ENCODE measurements at places on chromosomes 12 and 14.

- DNase-seq, result no peak
Measured at GRCh38 chr14:67973436-67973835, 153.9 kb downstream of the RAD51B start.

DNA sequence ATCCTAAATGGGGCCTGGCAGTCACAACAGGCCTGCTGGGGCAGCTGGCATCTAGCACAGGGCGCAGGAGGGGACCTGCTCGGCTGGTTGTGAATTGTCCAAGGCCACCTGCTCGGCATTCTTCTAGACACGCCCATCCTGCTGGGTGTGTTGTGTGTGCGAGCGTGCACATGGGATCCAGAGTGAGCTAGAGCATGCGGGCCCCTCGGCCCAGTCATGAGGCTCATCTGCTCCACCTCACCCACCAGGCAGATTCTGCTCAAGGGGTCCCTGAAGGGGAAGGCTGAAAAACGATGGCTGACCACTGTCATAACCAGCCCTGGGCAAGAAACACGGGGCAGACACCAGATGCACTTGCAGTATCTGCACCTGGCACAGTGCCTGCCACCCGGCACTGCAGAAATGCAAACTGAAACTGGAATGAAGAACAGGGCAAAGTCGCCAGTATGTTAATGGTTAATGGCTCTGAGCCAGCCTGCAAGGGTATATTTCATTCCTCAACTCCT, 31.8 kb downstream of the MAX start:
- no peak for DNase-seq

GRCh38 chr12:23428758-23429157, 520.7 kb downstream of the SOX5 start:
- no peak for DNase-seq

- DNase-seq, result no peak
Measured at GRCh38 chr14:66131111-66131510, 355.1 kb upstream of the CCDC196 start.

- DNase-seq, result peak; percentile 22
Measured at GRCh38 chr12:51591016-51591901, at the start of gene SCN8A. SCN8A (plus strand) TSS chr12:51591233; CDS start chr12:51662818, 71,585 bp downstream.

DNA sequence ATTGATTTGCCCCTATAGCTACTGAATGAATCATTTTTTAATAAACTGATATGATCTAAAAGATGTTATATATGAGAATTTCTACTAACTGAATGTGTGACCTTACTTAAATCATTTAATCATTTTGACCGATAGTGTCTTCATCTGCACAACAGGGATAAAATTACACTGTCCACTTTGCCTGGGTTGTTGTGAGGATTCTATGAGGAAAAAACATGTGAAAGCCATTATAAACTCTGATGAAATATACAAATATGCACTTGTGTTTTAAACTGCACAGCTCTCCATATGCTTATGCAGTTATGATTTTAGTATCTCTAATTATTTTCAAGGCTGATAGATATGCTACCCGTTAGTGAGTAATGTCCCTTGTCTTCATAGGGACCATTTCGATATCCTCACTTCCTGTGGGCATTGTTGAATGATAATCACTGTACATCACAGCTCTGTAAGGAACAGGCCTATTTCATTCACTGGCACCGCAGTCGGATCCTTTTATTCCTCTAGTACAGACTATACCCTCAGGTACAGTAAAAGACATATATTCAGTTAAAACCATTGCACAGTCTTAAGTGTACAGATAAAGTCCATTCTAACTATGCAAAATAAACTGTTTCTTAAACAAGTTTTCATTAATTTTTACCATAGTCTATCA, 88.7 kb upstream of the RAP1B start:
- no peak for DNase-seq

DNA sequence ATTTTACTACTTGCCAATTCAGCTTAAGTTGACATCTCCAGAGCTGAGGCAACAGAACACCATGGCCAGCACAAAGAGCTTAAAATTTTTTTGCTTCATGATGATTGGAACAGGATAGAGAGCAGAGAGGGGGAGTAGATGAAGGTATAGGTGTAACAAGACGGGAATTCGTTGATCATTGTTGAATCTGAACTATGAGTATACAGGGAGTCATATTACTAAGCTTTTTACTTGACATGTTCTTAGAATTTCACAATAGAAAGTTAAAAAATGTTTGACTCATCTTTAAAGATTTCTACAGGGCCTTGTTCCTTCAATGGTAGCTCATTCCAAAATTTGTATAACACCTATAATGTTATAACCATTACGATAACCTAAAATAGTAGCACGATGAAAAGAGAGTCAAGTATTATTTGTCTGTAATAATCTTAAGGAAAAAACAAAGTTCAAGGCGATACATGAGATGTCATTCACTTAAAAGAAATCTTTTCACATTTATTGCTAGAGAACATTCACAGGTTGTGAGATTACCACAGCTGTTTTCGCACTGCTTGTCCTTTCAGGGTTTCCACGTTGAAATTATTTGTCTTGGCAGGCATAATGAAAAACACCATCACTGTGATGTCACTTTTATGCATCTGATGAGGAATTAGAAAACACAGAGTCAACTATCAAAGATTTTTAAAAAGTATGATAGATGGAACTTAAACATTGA, 33.9 kb downstream of the SPX start:
- no peak for DNase-seq

- no peak for DNase-seq
Measured at GRCh38 chr12:46354111-46354801, 18.3 kb downstream of the SLC38A2 start.

GRCh38 chr14:63032641-63033040, 12.6 kb downstream of the KCNH5 start:
- no peak for DNase-seq

DNA sequence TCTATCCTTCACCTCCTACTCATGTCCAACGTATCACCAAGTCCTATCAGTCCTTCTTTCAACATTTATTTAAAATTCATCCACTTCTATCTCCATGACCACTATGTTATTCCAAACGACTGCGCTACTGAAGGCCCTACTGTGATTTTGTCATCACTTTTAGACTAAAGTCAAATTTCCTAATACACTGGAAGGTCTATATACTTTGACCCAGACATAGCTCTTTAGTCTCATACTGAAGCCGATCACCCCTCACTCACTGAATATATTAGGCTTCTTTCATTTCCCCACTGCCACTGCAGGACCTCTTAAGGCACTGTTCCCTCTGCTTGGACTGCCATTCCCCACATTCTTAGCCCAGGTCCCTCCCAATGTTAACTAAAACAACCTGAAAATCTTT, 25.6 kb downstream of the SLC38A4 start:
- no peak for DNase-seq

GRCh38 chr12:25550186-25550585, 2.9 kb downstream of the LMNTD1 start:
- no peak for DNase-seq

DNA sequence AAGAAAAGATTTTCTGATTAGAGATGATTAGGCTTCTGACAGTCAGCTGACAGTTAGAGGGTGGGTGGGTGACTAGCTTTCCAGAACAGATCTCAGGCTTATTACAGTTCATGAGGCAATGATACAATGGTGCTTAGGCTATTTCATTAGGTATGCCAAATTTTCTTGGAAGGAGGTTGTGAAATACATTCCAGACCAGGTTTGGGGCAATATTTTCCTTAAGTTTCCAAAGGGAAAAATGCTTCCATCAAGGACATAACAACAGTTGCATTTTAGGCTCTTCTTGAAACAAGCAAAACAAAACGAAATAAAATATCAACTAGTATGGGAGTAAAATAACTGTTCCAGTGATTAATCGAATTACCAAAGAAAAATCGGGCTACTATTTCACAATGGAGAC, 59.3 kb upstream of the CNTN1 start:
- no peak for DNase-seq

- peak; percentile 60 for DNase-seq
Measured at GRCh38 chr14:53190938-53191337, 37.8 kb upstream of the DDHD1 start.

DNA sequence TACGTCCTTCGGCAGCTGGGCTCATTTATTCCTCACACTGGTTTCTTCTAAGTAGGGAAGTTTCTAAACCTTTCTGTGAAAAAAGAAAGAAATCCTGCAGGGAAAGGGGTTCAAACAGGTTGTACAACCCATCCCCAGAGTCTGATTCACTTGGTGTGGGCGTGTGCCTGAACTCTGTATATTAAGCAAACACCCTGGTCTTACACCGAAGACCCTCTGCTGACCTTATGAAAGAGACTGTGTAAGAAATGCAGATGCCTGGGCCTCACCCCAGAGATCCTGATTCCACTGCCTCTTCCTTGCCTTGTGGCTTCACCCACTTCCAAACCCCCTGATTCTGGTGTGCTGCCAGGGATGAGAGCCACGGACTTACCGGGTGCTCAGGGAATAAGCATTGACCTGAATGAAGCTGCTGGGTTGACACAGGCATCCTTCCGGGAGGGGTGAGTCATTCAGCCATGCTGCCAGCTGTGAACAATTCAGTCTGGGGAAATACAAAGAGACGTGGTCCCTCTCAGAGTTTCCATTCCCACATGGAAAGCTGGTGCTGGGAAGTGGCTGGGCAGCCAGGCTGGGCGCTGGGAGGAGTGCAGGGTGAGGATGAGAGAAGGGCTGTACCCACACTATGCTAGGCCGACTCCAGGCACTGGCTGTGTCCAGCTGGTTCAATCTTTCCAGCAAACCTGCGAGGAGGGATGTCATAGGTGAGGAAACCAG, 26.5 kb upstream of the ACTN1 start:
- no peak for DNase-seq

GRCh38 chr12:72110937-72111650, 161.1 kb upstream of the TRHDE start:
- no peak for DNase-seq

GRCh38 chr12:43336962-43337555, 214.9 kb downstream of the ADAMTS20 start:
- DNase-seq, result no peak

DNA sequence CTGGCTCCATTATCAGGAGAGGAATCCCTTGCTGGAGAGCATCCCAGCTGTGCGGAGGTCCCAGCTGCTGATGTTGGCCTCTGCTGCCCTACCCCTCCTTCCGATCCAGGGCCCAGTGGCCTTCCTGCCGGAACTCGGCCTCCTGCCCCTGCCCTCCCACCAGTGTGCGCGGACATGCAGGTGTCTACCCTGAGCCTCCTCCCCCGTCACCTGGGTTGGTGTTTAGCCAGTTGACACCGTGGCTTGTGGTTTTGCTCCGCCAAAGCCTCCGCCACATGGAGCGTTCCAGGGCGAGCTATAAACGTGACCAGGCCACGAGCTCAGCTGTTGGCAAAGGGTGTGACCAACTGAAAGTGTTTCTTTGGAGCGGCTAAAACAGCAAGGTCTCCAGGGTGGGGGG, 1104.3 kb downstream of the BCL11B start:
- DNase-seq, result no peak

DNA sequence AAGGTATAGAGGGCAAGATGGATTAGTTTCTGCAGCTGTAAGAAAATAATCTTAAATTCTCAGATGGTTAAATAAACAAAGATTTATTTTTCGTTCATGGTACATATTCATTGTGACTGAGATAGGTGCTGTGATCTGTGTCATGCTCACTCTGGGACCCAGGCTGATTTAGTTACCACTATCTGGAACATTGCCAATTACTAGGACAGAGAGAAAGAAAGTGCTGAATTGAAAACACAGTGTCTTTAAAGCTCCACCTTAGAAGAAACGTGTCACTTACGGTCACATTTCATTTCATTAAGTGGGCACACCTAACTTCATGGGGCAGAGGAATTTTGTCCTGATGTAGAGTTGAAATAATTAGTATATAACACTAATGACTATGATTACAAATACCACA, 430.0 kb downstream of the CCDC91 start:
- no peak for DNase-seq

GRCh38 chr14:36655963-36656686, 5.5 kb upstream of the PAX9 start:
- no peak for DNase-seq

DNA sequence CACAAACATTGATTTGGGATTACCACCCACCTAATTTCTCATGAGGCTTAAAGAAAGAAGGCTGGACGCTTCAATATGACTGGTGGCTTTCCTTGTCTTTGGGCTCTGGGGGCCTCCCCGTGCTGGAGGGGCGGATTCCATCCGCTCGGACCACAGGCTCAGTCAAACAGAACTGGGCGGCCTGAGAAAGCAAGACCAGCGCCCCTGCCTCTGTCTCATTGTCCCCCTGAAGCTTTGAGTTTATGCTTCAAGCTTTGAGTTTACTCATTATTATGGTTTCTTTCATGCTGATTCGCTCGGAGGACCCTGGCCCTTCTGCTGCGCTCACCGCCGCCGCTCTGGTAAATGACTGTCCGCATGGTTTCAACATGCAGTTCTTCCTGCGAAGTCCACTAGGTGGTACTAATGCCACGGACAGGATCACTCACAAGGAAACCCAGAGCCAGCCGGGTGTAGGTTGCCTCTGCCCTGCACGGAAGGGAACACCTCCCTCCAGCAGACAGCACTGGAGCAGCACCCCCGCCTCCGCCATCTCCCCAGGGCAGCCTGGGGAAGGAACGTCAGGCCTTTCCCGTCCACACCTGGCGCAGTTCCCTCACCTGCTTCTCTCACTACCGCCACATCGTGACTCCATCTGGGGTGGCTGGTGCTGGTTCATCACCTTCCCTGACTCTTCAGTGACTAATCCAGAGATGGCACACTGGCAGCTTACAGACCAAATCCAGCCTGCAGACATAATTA, 13.2 kb upstream of the TIGAR start:
- no peak for DNase-seq

- no peak for DNase-seq
Measured at GRCh38 chr12:49189731-49190716, 1.1 kb upstream of the TUBA1A start.

- DNase-seq, result no peak
Measured at GRCh38 chr12:90514325-90514724, 440.7 kb downstream of the CCER1 start.

DNA sequence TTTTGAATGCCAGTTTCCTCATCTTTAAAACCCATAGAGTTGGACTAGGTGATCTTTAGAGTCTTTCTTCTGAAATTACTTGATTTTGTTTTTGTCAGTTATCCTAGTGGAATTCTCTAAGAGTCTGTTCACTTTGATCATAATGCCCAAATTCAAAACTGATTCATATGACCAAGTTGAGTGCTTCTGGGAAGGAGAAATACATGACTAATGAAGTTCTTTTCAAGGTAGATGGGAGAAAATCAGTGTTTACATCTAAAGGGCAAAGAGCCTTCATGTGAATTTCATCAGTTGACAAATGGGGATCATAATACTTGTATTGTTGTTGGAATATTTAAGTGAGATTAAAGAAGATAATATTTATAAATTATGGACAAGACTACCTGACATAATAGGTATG, 53.2 kb downstream of the ERC1 start:
- no peak for DNase-seq

DNA sequence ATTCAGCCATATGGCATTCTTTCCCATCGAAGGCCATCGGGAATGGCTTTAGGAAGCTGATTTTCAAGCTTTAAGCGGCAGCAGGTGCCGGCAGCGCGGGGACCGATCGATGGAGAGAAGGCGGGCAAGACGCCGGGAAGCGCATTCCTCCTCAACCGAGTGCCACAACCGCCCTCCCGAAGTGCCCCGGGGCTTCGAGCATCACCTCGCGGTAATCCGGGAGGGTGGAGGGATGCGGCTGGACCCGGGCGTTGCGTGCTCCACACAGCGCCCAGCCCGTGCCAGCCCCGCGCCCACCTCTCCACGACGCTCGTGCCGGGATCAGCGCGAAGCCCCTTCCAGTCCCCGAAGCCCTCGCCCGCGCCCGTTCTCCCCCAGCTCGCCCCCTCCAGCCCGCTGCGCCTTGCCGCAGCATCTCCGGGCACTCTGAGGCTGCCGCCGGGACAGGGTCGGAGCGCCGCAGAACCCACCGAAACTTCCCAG, 3.2 kb downstream of the USP44 start:
- peak; percentile 25 for DNase-seq
